ENCODE measurements at places on chromosomes 1 and 21.

- DNase-seq = no peak
Observed at GRCh38 chr1:64098436-64098835, 105.0 kb upstream of the UBE2U start.

DNA sequence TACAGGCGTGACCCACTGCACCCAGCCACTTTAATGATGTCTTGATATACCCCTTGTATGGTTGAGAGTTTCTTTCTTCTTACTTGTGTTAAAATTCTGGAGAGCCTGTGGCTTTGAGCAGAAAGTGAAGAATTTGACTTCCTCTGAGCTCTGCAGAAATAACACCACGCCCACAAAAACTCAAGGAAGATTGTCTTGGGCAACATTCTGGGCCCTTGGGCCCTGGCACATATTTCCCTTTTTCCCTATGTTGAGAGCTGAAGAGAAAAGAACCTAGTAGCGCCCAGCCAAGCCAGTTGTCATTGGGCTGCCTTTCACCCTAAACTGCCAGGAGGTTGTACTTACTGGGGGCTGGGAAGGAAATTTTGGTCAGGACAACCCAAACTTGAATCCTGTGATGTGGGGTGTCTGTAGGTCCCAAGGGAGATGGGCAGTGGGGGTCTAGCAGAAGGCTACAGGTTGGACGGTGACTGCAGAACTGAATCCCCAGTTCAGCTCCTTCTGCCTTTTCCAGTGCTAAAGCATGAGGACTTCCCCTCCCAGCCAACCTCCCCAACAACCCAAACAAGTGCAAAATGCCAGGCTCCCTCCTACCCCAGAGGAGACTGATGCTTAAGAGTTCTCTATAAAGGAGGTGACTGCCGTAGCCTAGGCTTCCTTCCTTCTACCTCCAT is 11.7 kb upstream of the SNAPIN start:
- peak; percentile 55 for DNase-seq

GRCh38 chr1:115929881-115930280 is 46.4 kb upstream of the SLC22A15 start:
- no peak for DNase-seq

GRCh38 chr1:97806996-97807520 is 113.8 kb downstream of the DPYD start:
- no peak for DNase-seq

GRCh38 chr1:223423641-223424233 is 30.5 kb downstream of the CCDC185 start:
- DNase-seq = no peak

DNA sequence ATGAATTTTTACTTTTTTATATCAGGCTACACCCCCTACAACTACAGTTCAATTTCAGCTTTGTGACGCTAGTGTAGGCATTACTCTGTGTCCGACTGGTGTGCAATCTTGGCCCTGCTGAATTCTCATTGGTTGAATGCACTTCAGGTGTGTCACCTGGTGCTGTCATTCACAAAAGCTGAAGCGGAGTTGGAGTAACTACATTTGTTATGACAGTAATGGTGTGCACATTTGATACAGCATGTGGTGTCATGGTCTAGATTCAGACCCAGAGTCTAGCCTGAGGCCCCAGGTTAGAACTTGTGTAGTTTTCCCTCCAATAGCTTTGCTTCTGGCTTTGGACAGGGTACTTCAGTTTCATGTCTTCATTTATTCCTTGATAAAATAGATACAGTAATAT is 88.7 kb downstream of the C1orf94 start:
- no peak for DNase-seq

DNA sequence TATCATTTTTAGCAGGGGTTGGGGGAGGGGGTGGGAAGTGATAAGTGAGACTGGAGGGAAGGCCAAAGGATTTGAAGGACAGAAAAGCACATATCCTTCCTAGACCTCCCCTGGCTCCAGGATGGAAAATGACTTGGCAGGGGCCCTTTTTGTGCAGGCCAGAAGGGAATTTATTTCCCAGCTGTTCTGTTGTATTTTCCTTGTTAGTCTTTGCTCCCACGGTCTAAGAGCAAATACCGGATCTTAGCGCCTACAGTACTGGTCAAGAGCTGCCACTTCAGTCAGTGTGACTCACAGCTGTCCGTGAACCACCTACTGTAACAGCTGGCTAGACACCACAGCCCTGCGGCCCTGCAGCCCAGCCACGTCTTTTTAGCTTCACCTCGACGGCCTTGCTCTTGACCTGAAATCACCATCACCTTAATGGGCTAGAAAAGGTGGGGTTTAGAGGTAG is 51.0 kb upstream of the ERRFI1 start:
- DNase-seq = no peak

- DNase-seq = no peak
Observed at GRCh38 chr1:59730302-59730701, 84.4 kb upstream of the HOOK1 start.

- DNase-seq = no peak
Observed at GRCh38 chr1:159987186-159987585, 33.1 kb upstream of the SLAMF9 start.

- DNase-seq = no peak
Observed at GRCh38 chr1:172356620-172357019, 63.9 kb upstream of the C1orf105 start.

GRCh38 chr1:237774246-237774645 is 116.5 kb downstream of the ZP4 start:
- DNase-seq = no peak

GRCh38 chr21:14877581-14878228 is 187.1 kb downstream of the NRIP1 start:
- DNase-seq = no peak

DNA sequence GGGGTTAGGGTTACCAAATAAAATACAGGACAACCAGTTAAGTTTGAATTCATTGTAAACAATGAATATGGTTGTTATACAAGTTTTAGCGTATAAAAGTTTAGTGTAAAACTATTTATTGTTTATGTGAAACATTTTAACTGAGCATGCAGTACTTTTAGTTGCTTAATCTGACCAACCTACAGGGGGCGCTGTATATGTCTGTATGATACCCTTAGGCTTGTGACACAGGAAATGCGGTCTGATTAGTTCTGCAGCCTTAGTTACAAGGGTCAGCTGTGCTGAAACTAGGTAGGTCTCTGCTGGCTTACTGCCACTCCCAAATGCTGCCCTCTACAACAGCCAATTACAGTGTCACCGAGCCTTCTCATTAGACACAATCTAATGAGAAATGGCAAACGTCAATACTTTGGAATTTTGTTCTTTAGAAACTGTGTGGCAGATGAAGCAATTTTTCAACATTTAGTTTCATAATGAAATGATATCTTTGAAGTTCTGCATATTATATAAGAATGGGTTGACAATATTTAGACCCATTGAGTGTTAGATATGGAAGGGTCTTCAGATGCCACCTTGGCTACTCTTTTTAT is 56.2 kb downstream of the NTNG1 start:
- no peak for DNase-seq

- DNase-seq = no peak
Observed at GRCh38 chr1:216616425-216616824, 106.8 kb downstream of the ESRRG start.

DNA sequence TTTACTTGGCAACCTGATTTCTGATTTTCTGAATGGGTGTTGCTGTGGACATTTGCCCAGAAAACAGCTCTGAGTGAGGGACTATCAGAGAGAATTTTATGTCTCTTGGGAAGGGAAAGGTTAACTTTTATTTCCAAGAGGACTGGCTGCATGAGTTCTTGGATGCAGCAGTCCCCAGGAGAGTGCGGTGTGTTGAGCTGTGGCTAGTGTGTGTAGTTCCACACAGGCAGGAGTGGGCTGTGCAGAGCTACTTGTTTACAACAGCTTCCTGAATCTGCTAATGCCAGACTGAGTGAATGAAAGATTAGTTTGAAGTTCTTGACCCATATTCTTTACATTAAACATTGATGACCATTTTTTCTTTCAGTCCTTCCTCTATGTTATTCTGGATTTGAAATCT is 41.0 kb upstream of the APOBEC4 start:
- DNase-seq = no peak

DNA sequence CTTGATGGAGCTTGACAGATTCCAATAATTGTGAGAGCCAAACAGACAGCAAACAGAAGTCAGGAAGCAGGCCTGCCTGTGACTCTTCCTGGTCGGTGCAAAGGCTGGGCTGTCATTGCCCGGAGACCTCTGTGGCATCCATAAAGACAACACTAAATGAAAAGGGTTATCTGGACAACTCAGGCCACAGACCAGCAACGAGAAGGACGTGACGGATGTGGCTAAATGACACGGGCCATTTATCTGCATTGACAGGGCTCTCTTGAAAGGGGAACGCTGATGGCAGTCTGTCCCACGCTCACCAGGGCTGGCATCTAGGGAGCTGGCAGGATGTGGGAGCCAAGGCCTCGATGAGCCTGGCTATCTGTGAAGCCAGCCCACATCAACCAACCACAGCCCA is 35.0 kb downstream of the HMGB4 start:
- no peak for DNase-seq

- no peak for DNase-seq
Observed at GRCh38 chr1:217331698-217332097, 299.2 kb downstream of the GPATCH2 start.

DNA sequence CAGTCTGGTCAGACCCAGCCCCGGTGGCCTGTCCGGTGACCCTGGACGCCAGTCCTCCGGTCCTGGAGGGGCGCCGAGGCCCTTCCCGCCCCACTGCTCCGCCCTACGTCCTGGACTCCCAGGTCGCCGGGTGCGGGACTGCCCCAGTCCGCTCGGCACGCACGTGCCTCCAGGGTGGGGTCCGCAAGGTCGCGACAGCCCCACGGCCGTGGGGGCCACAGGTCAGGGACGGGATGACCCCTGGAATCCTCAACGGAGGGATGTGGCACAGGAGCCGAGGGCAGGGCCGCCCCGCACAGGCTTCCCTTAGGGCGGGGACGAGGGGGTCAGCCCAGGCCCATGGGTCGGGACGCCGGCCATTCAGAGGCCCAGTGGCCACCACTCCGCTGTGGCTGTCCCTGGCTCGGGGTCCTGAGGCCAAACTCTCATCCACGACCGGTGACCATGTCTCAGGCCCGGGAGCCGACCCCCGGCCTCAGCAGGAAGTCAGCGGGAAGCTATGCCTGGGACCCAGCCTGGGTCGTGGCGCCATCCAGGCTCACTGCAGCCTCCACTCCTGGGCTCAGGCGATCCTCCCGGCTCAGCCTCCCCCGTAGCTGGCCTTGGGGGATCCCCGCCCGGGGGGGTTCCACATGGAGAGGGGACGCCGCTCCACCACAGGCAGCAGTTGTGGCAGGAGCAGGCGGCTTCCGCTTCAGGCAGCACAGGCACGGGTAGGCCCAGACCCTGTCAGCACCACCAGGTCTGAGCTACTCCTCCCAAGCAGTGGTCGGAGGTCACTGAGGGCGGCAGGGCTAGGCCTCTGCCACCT is 599 bp upstream of the TMEM240 start:
- no peak for DNase-seq

DNA sequence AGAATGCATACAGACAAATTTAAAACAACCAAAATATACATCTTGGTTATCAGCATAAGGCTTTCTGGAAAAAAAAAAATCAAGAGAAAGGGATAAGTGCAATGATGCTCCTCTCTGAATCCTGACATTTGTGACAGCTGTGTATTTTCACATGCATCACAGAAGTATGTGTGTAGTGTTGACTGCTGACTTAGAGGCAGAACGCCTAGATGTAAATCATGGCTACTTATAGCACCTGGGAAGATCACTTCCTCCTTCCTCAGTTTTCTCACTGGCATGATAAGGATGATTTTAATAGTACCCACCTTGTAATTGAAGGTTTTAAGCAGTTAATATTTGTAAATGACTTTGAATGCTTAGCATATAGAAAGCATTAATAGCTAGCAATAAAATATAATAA is 112.5 kb downstream of the MRPL39 start:
- DNase-seq = no peak

- no peak for DNase-seq
Observed at GRCh38 chr1:196466654-196467053, 141.6 kb downstream of the KCNT2 start.

DNA sequence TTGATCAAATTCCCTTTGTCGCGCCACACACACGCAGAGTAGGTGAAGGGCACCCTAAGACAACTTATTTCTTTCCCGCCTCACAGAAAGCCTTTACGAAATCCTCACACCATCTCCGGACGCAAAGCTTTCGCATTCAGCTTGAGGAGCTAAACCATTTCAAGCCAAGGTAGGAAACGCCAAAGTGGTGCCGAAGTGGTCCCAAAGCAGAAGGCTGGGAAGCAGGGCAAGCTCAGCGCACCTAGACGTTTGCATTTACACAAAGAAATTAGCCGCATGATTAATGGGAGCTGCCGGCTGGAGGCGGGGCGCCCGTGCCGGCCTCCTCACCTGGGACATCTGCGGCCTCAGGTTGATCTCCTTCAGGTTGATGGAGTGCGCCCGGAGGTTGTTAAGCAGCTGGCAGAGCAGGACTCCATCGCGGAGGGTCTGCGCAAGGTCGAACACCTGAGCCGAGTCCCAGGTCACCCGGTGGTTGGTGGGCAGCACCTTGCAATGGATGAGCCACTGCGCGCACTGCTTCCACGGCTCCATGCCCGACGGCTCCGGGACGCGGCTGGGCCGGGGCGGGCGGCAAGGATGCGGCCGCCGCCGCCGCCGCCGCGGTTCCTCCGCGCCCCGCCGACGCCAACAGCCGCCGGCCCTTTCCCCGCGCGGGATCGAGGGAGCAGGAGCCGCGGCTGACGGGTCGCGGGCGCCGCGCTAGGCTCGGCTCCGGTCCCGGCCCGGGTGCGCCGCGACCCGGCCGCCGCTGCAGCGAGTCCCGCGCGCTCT is 457 bp downstream of the VAV3 start:
- DNase-seq = peak; percentile 65

- DNase-seq = no peak
Observed at GRCh38 chr1:93506126-93506525, 58.2 kb downstream of the FNBP1L start.

- no peak for DNase-seq
Observed at GRCh38 chr1:234216116-234216703, 157.0 kb upstream of the COA6 start.

- DNase-seq = no peak
Observed at GRCh38 chr1:226608699-226609505, 60.3 kb downstream of the STUM start.

DNA sequence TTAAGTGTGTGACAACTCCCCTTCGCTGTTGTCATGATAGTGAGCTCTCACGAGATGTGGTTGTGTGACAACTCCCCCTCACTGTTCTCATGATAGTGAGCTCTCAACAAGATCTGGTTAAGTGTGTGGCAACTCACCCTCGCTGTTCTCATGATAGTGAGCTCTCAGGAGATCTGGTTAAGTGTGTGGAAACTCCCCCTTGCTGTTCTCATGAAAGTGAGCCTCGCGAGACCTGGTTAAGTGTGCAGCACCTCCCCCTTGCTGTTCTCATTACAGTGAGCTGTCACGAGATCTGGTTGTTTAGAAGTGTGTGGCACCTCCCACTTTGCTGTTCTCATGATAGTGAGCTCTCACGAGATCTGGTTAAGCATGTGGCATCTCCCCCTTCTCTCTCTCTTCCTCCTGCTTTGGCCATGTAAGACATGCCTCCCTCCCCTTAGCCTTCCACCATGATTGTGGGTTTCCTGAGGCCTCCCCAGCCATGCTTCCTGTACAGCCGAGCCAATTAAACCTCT is 25.1 kb upstream of the LSS start:
- no peak for DNase-seq

GRCh38 chr21:41808846-41809245 is 42.0 kb upstream of the RIPK4 start:
- no peak for DNase-seq
